CD4-positive, CD25-positive, alpha-beta regulatory T cell (primary cell): ENCODE measurements at places on chromosomes 4 and X.
A peak's percentile ranks its signal among the peaks of the same experiment; 100 is the strongest.

GRCh38 chr4:98577956-98578355 is 80.5 kb downstream of the TSPAN5 start:
- DNase-seq, result no peak

DNA sequence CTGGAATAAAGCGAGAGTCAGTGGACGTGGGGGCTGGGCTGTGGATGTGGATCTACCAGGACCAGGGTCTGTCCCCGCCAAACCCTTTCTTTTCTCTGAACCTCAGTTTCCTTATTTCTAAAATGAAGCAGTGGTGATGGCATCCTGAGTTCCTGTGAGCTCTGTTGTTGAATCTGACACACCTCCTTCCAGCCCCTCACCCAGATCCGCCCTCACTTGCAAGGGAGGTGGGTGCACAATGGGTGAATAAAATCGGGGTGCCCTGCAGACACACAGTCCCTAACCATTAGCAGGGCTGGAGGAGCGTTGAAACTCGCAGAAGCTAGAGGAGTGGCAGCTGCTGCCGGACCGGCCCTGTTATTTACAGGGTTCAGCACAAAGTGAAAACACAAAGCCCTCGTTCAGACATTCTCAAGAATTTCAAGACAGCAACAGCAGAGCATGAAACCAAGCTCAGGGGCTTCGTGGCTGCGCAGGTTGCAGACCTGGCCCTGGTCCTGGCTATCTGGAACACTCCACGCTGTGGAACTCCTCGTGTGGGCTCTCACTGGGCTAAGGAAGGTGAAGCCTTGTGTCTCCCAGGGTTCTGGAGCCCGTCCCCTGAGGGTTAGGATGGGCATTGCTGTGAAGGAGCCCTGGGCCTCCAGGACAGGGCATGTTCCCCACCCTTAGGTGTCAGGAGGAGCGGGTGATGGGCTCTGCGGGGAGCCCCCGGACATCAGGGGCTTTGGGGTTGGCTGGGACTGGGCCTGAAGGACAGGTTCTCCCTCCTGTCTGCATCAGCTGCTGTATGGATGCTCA is 42.9 kb downstream of the PSAPL1 start:
- DNase-seq, result no peak

DNA sequence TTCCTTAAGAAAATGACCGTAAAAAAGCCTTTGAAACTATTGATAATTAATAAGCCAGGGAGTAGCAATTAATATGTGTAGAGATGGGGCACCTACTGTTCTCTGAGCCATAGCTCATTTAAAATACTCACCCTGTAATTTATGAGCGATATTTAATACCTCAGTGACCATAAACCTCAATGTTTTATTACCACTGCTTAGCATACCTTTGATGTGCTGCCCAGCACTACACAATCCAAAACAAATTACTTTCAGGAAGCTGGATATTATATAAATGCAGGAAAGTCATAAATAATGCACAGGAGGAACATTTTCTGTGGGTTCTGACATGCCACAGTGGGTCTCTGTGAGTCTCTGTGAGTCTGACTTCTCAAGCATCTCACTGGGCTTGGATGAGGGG is 166.1 kb upstream of the RPL34 start:
- DNase-seq, result no peak

DNA sequence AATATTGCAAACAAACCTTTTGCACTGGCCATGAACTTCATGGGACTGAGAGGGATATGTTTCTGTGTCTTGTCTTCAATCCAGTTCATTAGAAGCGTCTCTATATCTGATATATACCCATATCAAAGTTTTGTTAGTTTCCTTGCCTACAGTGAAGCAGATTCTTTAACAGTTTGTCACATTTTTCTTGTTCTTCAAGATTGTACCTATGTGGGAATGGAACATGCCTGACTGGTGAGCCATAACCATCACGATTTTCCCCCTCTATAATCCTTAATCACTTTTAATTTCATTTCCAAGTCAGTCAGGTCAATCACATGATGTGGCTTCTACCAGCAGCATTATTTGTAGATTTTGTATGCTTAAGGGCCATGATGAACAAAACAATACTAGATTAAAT is 197.1 kb upstream of the PDE5A start:
- DNase-seq, result no peak

GRCh38 chrX:11666164-11666563 is 444 bp upstream of the ARHGAP6 start:
- DNase-seq, result no peak

- DNase-seq, result no peak
These were observed 6.3 kb upstream of the TAB3 start for GRCh38 chrX:30895370-30895769.

DNA sequence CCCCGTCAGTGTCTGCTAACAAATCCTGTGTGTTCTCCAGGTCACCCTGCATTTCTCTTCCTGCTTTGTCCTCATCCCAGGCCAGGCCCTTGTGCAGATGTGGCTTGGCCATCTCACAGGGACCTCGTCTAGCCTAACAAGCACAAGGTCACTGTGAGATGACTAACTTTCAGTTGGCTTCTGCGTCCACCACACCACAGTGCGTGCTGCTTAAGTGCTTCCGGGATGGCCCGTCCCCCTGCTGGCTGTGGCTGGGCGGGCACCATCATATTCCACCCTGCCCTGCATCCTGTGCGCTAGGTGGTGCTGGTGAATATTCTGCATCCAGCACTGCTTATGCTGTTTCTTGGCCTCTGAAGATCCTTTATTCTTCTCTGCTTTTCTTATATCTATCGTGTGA is 33.8 kb downstream of the RBBP7 start:
- peak; percentile 16 for DNase-seq

GRCh38 chr4:2830632-2831610 is 12.7 kb upstream of the ADD1 start:
- DNase-seq, result no peak

DNA sequence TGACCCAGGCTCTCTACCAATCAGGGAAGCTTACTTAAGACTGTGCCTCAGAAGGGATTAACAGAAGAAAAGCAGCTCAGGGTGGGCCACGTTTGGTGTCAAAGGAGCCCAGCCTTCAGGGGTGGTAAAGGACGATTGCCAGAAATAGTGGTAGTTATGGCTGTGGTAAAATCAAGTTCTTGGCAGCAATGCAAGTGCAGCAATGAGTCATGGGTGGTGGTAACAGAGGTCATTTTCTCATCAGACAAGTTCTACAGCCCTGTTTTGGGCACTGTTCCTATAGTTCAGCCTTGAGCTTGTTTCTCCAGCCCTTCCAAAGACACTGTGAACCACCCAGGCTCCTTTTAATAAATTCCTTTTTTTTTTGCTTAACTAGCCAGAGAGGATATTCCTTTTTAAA is 120.3 kb downstream of the EFHC2 start:
- DNase-seq, result no peak

DNA sequence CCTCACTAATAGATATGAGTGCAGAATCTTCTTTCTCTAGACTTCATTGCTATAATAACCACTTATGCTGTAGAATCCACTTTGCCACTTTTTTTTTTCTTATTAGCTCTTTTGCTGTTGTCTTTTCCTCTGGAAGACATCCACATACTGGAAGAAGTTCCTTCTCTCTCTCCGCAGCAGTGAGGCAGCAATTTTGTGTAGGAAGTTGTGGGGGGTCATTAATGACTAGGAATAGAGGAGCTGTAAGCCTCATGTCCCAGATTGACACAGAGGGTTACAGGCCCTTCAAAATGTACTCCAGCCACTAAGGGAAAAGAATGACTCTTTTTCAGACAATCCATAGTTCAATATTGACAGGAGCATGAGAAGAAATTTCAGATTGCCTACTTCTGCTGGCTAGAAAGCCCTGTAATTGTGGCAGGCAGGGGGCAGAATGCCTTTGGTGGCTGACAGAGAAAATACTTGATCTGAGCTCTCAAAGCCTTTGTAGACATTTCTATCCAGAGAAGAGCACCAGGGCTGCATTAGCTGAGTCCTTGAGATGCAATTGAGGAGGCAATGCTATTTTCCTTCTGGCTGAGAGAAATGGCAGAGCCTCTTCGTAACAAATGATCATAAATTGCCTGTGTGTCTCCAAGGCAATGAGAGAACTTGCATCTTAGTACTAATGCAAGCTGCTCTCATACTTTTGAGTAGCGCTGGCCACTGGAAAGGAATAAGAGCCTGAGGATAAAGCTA is 856.2 kb downstream of the STIM2 start:
- no peak for DNase-seq

DNA sequence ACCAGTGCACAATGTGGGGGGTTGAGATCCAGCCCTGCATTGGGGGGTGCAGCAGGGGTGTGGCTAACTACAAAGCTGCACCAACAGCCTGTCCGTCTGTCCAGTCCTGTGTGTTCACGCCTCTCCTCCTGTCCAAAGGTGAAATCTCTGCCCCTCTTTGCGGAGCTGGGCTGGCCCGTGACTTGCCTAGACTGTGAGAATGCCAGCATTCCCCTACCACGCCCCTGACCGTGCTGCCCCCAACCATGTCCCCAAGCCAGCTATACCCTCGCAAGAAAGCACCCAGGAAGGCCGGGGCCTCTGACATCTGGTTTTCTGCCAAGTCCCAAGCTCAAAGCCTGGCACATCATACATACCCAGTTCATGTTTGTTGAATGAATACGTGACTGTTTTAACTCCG is 19.2 kb downstream of the ZFYVE28 start:
- no peak for DNase-seq

GRCh38 chr4:184444953-184445309 is 29.4 kb downstream of the IRF2 start:
- DNase-seq, result peak; percentile 26

DNA sequence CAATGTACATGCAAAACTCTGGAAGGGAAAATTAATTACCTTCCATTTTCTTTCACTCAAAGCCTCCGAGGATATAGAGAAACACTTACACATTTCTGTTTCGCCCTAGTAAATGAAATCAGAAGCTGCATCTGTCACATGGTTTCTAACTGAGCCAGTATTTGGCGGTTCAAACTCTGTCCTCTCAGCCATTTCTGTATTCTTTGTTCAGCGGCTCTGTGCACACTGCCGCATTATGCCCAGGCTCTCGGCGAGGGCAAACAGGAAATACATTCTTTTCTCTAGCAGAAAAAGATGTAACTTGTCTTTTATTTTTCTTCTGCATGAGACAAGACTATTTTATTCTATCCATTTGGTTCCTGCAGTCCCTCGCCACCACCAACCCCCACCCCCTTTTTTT is 71.4 kb upstream of the GPM6B start:
- DNase-seq, result no peak

DNA sequence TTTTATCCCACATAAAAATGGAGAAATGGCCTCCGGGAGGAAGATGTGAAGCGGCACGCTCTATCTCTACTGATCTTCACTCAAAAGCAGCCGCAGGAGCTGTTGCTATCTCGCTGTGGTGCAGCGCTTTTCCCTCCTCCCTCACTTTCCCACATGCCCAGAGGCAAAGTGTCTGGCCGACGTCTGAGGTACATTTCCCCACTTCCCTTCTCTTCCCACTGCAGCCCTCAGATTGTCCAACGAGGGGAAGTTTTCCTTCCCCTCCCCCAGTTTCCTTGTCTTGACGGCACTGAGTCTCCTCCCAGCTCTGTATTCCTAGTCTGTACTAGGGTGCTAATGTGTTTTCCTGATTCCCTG is 660 bp upstream of the COL25A1 start:
- no peak for DNase-seq

DNA sequence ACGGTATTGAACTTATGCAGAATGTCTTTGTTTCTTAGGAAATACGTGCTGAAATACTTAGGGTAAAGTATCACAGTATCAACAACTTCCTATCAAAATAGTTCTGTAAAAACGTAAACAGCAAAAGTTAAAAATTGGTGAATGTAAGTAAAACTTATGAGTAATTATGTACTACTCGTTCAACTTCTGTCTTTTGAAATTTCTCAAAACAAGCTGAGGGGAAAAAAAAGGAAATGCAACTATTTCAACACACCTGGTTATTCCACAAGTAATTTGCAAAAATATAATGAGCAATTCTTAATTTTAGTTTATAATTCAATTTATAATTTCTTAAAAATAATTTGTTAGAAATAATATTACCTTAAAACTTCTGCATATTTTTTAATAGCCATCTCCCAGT is 8.3 kb downstream of the PPID start:
- DNase-seq, result no peak

GRCh38 chrX:41956027-41956426 is 32.7 kb upstream of the CASK start:
- DNase-seq, result no peak

DNA sequence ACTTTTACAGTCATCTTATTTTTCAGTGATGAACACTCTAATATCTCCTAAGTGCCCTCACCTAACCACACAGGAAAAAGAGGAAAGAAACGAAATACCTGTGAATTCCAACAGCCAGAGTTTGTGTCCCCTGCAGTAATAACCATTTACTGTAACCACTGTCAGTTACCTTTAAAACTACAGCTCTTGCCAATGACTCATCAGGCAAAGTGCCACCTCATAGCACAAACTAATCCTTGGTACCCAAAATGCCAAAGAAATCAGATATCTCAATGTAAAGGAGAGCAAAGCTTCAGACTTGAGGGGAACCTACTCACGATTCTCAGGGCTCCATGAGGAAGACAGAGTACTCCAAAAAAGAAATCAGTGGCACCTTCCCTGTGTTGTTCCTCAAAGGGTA is 146.5 kb downstream of the NDST3 start:
- DNase-seq, result no peak

DNA sequence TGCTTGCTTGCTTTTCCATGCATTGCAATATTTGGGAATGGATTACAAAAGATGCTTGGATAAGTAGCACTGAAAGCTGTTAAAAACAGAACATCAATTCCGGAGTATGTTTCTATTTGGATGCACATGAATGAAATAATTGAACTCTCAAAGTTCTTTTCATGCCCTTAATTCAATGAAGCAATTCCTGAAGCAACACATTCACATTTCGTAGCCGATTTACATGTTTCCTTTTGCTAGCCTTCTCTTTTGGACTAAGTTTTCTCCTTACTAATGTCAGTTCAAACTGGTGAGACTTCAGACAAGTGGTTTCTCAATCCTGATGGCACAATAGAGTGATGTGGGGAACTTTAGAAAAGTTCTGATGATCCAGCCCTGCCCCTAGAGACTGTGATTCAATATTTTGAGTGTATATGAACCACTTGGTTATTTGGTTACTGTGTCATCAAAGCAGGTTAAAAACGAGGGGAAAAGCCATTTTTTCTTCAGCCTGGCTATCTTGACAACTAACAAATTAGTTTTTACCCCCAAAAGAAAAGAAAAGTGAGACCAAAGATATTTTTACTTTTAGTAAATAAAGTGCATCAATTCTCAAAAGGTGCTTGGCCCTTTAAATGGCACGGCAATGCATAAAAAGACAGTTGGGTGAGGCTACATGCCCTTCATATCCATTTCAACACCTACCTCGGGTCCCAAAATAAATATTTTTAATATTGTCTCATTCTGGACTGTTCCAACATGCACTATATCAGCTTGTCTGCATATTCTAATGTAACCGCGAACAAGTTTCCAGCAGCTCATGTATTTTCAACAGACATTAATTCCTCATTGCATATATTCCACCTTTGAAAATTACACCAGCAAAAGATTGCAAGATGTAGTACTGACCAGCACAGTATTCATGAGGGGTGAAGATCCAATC is 90.1 kb upstream of the RPL34 start:
- no peak for DNase-seq

DNA sequence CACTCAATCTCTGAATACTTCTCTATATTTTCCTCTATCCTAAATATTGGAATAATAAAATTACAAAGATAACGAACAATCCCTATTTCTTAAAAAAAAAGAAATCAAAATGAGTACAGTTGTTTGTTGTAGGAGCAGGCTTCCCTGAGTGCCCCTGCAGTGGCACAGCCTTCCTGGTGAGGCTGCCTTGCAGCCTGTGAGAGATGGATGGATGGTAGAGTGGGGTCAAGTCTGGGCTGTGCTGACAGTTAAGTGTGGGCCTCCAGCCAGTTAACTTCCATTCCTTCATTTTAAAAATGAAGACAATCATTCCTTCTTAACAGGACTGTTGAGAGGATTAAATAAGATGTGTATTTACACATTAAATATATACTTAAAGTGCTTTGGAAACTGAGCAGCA is 136.9 kb downstream of the MGST2 start:
- DNase-seq, result no peak
